ENCODE measurements at places on chromosomes 2 and 18. TPM values are rescaled to one million over a fixed set of nuclear protein-coding genes. Genes with fewer than 3 reads are reported as not detected.

GCG gene
- total RNA-seq = 0.31 TPM

C2orf80 gene
- not detected for total RNA-seq

COLEC12 gene
- total RNA-seq = 0.03 TPM

PLCD4 gene
- total RNA-seq = 12.9 TPM

MATN3 gene
- 3.5 TPM for total RNA-seq

GRCh38 chr2:11665510-11666362 is 4.3 kb downstream of the NTSR2 start:
- no peaks in the 10 kb centered on the region for H3K4me1 ChIP-seq
- H3K27me3 ChIP-seq = no peaks in the 10 kb centered on the region
- no peak overlapping the region for H3K27ac ChIP-seq
- no peak overlapping the region for H3K4me3 ChIP-seq
- no peaks in the 10 kb centered on the region for H3K36me3 ChIP-seq

DNA sequence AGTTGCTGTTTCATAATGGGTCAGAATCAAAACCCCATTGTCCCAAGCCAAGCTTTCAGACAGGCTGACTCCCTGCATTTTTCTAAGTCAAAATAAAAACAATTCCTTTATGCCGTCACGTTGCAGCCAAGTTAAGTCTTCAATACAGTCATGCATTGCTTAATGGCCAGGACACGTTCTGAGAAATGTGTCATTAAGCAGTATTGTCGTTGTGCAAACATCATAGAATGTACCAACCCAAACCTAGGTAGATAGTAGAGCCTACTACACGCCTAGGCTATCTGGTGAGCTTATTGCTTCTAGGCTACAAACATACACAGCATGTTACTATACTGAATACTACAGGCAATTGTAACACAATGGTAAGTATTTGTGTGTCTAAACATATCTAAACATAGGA is 160.4 kb upstream of the FOSL2 start:
- no peaks in the 10 kb centered on the region for H3K4me1 ChIP-seq
- no peak overlapping the region for H3K4me3 ChIP-seq
- no peak overlapping the region for H3K27ac ChIP-seq
- H3K27me3 ChIP-seq = no peaks in the 10 kb centered on the region
- H3K36me3 ChIP-seq = no peaks in the 10 kb centered on the region
- DNase-seq = no peak

DNA sequence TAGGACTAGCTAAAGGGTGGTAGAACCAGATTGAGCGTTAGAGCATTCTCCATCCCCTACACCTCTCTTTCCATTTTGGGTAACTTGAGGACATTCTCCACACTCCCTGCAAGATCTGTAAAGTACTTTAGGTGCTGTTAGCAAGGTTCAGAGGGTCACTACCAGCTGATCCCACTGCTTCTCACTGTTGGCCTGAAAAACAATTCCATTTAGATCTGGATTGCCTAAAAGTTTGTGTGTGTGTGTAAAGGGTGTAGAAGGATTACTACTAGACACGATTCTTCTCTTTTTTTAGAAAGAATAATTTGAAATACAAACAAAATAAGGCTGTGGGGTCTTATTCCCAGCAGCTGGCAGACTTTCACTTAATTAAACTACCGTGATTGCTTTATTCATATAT is 95.1 kb upstream of the TMEM178A start:
- H3K36me3 ChIP-seq = no peaks in the 10 kb centered on the region
- no peaks in the 10 kb centered on the region for H3K4me1 ChIP-seq
- no peaks in the 10 kb centered on the region for H3K27me3 ChIP-seq

GRCh38 chr2:121219866-121220265 is 65.1 kb downstream of the TFCP2L1 start:
- no peak for DNase-seq
- no peak overlapping the region for H3K4me3 ChIP-seq
- H3K4me1 ChIP-seq = no peaks in the 10 kb centered on the region

GRCh38 chr18:43587538-43588153 is 310.4 kb upstream of the SYT4 start:
- no peak for DNase-seq
- no peak overlapping the region for H3K27ac ChIP-seq
- H3K36me3 ChIP-seq = no peaks in the 10 kb centered on the region
- no peaks in the 10 kb centered on the region for H3K4me1 ChIP-seq

GRCh38 chr2:3535794-3536681 is 16.7 kb upstream of the ADI1 start:
- H3K4me3 ChIP-seq = peak overlapping the region; percentile 43
- H3K36me3 ChIP-seq = 0 out of 2 replicates have a peak, but pooled peaks cover 2% of the 10 kb centered on the region
- peak overlapping the region; percentile 72 for H3K27ac ChIP-seq

- no peaks in the 10 kb centered on the region for H3K27me3 ChIP-seq
- DNase-seq = no peak
- no peaks in the 10 kb centered on the region for H3K36me3 ChIP-seq
- no peak overlapping the region for H3K4me3 ChIP-seq
- no peak overlapping the region for H3K27ac ChIP-seq
- H3K4me1 ChIP-seq = no peaks in the 10 kb centered on the region
These were observed 73.2 kb upstream of the NCKAP5 start for GRCh38 chr2:133641497-133641896.

- DNase-seq = no peak
- H3K4me1 ChIP-seq = no peaks in the 10 kb centered on the region
- H3K27ac ChIP-seq = no peak overlapping the region
- H3K27me3 ChIP-seq = no peaks in the 10 kb centered on the region
These were observed 2052.8 kb upstream of the CELF4 start for GRCh38 chr18:39618265-39619003.

- no peaks in the 10 kb centered on the region for H3K4me1 ChIP-seq
- no peaks in the 10 kb centered on the region for H3K36me3 ChIP-seq
- no peaks in the 10 kb centered on the region for H3K27me3 ChIP-seq
- H3K4me3 ChIP-seq = no peak overlapping the region
- DNase-seq = no peak
These were observed 110.8 kb downstream of the SETBP1 start for GRCh38 chr18:44791520-44791919.

DNA sequence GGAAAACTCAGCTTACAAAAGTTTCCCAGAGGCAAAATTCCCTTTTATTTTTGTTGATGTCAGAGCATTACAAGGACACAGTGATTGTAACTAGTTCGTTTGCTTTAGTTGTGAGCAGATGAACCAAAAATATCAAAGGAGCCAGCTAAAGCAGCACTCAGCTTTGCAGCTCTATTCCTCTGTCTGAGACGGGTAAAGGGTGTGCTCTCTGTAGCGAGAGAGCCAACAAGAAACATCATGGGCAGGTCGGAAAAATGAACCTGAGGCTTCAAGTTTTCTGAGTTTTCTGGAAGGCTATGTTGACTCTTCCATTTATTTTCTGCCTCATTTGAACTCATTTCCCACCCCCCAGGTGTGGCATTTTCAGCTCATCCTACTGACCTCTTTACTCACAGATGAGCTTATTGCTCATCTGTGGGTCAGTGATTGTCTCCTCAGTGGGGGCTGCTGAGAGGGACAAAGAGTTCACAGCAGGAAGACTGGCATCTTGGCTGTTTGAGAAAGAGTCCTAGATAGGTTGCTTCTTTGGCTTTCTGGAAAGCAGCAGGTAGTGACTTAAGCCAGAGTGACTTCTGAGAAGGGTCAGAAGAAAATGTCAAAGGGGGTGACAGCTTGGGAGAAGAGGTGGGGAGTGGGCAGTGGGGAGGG is 66.6 kb upstream of the EPC2 start:
- no peaks in the 10 kb centered on the region for H3K36me3 ChIP-seq
- DNase-seq = no peak
- H3K4me3 ChIP-seq = no peak overlapping the region
- H3K27ac ChIP-seq = no peak overlapping the region
- H3K4me1 ChIP-seq = no peaks in the 10 kb centered on the region
- H3K27me3 ChIP-seq = peaks cover 32% of the 10 kb centered on the region

DNA sequence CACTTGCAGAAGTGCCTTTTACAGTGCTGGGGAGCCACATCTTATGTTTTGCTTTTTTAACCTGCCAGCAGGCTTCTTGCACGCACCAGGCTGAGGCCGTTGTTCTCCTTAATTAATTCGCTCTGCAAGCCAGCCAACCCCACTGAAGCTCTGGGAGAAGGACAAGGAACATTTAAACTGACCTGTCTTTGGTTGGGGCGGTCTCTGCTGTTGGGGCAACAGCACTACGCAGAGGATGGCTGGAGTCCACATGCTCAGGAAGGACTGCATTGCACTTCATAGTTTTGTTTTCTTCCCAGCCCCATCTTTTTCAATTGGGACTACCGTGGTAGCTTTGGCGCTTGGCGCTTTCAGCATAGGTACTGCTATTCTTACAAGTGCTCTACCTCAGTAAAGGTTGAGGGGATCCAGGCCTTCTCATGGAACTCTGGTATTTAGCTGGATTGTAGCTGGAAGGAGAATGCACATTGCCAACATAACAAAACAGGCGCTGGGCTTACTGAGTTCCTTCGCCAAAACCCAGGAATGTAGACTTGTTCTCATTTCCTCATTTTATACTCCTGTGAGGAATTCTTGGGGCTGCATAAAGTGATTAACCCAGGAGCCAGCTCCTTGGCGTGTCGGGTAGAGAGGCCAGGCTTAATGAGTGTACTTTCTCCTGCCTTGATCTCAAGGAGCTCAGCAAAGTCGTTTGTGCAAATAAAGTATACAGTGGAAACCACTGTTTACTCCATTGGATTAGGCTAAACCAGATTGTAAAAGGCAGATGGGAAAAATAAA is 146.2 kb downstream of the PRKCE start:
- no peak overlapping the region for H3K27ac ChIP-seq
- DNase-seq = no peak
- H3K4me3 ChIP-seq = no peak overlapping the region

Data from Panc1 (cell line).